ENCODE measurements at places on chromosomes 4 and X.
A peak's percentile ranks its signal among the peaks of the same experiment; 100 is the strongest.

DNA sequence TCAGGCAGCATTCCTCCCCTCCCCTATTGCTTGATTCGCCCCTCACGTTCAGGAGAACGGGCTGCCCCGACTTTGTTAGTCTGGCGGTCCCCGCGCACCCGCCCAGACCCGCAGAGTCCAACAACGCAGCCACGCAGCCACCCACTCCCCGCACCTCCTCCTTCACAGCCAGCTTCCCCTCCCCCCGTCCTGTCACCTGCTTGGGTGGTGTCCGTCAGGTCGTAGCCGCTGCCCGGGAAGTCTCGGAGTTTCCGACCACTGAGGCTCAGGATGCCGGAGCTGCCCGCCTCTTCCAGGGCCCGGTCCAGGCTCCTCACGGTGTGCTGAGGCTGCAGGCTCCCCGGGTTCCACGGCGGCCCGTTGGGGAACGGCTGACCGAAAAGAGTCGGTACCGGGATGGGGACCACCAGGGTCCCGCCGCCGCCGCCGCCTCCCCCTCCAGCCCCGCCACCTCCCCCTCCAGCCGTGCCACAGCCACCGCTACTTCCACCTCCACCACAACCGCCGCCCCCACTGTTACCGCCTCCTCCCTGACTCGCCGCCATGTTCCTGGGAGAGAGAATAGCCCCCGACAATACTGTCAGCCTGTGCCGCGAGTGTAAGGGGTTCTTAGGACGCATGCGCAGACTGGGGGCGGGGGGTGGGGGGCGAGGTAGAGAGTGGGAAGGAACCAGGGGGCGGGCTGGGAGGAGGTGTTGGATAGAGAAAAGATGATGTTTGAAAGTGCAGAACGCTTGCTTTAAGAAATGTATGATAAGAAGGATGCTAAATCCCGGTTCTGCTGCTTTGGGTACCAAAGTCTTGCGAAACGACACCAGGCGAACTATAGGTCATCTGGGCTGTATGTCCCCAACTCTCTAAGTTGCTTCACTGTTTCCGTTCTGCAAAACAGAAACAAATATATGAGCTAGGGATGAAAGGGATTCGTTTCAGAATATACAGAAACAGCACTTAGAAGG is at the start of gene LRCH2:
Gene LRCH2, minus strand, starts transcription at position 600 of the 959 bp plus-strand sequence. Its CDS starts 55 bp downstream, at position 545.
- DNase-seq, result peak; percentile 39

GRCh38 chrX:142005532-142005931 is 101.8 kb downstream of the MAGEC1 start:
- no peak for DNase-seq

DNA sequence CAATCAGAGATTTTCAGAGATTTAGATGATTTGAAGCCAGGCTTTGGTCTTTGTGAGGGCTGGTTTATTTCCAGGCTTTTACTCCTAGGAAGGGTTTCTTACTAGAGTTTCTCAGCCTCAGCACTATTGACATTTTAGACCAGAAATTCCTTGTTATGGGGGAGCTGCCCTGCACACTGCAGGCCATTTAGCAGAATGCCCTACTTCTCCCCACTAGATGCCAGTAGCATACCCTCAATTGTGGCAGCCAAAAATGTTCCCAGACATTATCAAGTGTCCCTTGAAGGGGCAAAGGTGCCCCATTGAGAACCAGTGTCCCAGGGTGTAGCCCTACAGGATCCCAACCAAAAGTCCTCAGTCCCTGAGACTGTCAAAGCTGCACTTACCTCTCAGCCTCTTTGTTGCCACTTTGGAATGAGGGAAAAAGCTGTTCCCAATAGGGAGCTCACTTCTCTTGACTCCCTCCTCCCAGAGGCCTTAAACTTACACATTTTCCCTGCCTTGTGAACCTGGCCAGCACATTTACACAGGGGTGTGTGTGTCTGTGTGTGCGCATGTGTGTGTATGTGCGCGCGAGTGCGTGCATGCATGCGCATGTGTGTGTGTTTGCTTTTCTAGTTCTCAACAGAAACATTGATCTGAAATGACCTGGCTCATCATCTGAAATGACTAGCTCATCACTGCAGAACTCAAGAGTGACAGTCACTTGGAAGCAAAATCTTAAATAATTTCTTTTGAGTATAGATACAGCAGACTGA is 231.4 kb downstream of the QDPR start:
- DNase-seq, result no peak

DNA sequence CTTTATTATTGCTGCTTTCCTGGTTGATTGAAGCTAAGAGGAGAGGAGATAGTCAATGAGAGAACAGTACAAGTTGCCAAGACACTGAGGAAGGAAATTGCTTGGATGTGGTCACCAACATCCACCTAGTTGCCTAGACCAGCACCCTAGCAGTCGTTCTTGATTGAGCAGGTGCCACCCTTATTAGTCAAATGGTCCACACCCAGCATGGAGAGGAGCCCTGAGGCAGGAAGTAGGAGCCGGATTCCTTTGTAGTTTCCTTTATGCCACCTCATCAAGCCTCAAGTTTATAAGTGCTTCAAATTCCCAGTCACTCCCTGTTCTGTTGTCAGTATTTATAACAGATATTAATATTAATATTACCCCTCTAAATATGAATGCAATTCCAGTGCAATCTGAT is 19.1 kb downstream of the PAGE2 start:
- DNase-seq, result no peak

DNA sequence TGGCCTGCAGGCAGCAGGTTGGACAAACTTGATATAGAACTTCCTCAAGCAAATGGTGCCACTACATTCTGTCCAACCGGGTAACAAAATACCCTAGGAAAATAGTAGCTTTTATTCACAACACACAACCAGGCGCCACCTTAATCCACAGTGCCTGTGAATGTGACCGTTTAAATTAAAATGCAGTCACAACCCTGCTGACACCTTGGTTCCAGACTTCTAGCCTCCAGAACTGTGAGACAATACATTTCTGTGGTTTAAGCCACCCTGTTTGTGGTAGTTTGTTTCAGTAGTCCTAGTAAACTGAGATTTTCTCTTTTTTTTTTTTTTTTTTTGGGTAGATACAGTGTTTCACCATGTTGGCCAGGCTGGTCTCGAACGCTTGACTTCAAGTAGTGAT is 575.8 kb downstream of the PACRGL start:
- DNase-seq, result no peak

DNA sequence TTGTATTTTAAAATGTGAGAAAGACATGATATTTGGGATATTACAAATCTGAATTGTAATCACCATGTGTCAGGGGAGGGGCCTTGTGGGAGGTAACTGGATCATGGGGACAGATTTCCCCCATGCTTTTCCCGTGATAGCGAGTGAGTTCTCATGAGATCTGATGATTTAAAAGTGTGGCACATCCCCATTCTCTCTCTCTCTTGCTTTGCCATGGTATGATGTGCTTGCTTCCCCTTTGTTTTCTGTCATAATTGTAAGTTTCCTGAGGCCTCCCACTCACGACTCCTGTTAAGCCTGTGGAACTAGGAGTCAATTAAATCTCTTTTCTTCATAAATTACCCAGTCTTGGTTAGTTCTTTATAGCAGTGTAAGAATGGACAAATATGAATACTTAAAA is 39.0 kb downstream of the CCDC158 start:
- no peak for DNase-seq

- DNase-seq, result peak; percentile 58
These were observed 1382.5 kb downstream of the C4orf33 start for GRCh38 chr4:130478406-130478805.

- no peak for DNase-seq
These were observed 44.5 kb downstream of the SORCS2 start for GRCh38 chr4:7236847-7237246.

- DNase-seq, result peak; percentile 74
These were observed 6.2 kb downstream of the PPP1R2C start for GRCh38 chrX:42771506-42772335.
